Ascending aorta (tissue), 2 donors: ENCODE measurements at places on chromosomes 11 and 22.

DNA sequence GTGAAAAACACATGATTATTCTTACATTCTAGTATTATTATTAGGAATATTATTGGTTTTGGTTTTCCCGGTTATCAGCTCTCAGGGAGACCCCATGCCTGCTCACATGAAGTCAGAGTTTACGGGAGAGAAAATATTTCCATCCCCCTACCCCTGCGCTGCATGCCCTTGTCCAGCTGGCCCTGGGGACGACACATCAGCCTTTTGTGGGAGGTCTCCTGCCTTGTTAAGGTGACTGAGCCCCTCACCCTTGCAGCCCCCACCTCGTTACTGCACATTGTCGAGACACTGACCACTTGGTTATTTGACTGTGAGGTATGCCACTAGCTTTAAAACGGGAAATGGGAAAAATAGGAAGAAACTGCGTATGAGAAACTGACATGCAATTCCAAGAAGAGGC is 63.0 kb downstream of the PARVG start:
- DNase-seq, result no peak
- no peaks in the 10 kb centered on the region for H3K36me3 ChIP-seq
- H3K4me3 ChIP-seq, result no peak overlapping the region
- no peaks in the 10 kb centered on the region for H3K4me1 ChIP-seq
- H3K27ac ChIP-seq, result no peak overlapping the region

GRCh38 chr22:25627271-25627852 is 62.9 kb downstream of the GRK3 start:
- no peaks in the 10 kb centered on the region for H3K4me1 ChIP-seq
- H3K27ac ChIP-seq, result no peak overlapping the region
- H3K4me3 ChIP-seq, result no peak overlapping the region
- DNase-seq, result no peak
- no peaks in the 10 kb centered on the region for H3K27me3 ChIP-seq

DNA sequence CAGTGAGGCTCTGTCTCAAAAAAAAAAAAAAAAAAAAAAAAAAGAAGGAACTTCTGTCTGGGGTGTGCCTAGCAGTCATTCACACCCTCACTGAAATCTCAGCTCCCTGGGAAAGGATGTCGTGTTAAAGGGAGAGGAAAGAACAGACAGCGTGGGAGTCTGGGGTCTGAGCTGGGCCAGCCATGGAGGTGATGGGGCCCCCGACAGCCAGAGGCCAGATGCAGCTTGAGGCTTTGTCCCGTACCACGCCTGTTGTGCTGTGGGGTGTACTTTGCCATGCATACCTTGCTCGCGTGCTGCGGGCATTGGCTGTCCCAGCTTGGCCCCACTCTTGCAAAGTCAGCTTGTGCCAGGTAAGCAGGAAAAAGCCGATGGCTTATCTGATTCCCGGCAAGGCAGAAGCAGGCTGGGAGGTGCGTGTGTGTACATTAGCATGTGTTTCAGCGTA is 4.6 kb downstream of the SYT12 start:
- H3K27ac ChIP-seq, result no peak overlapping the region
- no peaks in the 10 kb centered on the region for H3K27me3 ChIP-seq
- H3K4me1 ChIP-seq, result peaks cover 7% of the 10 kb centered on the region
- DNase-seq, result no peak
- no peaks in the 10 kb centered on the region for H3K36me3 ChIP-seq

DNA sequence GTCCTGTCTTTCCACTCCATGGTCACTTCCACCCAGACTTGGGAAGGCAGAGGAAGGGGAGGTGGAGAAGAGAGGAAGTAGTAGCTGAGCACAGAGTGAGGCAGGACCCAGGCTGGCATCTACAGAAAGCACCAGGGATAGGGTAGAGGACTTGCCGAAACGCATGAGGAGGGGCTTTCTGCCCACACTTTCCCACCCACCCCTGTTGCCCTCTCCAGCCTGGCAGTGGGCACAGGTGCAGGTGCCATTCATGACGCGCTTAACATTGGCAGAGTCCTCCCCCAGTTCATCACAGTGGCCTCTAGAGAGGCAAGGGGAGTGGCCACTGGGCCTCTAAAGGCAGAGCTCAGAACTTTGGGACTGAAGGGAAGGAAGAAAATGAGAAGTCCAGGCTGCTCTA is 81.9 kb downstream of the FEZ1 start:
- no peaks in the 10 kb centered on the region for H3K4me1 ChIP-seq
- H3K4me3 ChIP-seq, result no peak overlapping the region
- no peak for DNase-seq
- no peaks in the 10 kb centered on the region for H3K27me3 ChIP-seq
- H3K27ac ChIP-seq, result no peak overlapping the region
- no peaks in the 10 kb centered on the region for H3K36me3 ChIP-seq

DNA sequence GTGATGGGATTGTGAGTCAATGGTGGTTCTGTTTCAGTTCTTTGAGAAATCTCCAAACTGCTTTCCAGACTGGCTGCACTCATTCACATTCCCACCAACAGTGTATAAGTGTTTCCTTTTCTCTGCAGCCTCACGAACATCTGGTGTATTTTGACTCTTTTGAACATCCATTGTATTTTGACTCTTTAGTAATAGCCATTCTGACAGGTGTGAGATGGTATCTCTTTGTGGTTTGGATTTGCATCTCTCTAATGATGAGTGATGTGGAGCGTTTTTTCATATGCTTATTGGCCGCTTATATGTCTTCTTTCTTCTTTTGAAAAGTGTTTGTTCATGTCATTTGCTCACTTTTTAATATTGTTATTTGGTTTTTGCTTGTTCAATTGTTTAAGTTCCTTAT is 19.4 kb downstream of the NELL1 start:
- no peaks in the 10 kb centered on the region for H3K36me3 ChIP-seq
- H3K4me1 ChIP-seq, result no peaks in the 10 kb centered on the region
- H3K27me3 ChIP-seq, result no peaks in the 10 kb centered on the region
- H3K27ac ChIP-seq, result no peak overlapping the region
- DNase-seq, result no peak
- no peak overlapping the region for H3K4me3 ChIP-seq

DNA sequence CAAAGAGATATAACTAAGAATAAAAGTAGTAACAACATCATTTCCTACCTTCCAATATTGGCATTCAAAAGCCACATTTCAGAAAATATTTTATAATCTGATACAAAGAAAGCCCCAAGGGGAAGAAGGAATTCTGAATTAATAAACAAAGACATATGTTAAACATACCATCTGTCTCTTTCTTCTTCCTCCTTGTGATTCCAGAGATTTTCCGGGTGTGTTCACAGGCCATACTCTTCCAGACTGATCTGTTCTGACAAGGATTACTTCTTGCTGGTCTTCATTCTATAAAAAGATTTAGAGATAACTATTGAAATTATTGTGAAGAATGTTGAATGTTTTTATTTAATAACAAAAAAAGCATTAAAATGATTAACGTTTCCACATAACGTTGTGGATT is 65.0 kb downstream of the CWF19L2 start:
- H3K4me1 ChIP-seq, result no peaks in the 10 kb centered on the region
- H3K4me3 ChIP-seq, result no peak overlapping the region
- H3K27me3 ChIP-seq, result no peaks in the 10 kb centered on the region
- H3K36me3 ChIP-seq, result peaks cover 33% of the 10 kb centered on the region
- H3K27ac ChIP-seq, result no peak overlapping the region

GRCh38 chr11:130937051-130937450 is 20.8 kb upstream of the SNX19 start:
- DNase-seq, result no peak
- no peak overlapping the region for H3K4me3 ChIP-seq

DNA sequence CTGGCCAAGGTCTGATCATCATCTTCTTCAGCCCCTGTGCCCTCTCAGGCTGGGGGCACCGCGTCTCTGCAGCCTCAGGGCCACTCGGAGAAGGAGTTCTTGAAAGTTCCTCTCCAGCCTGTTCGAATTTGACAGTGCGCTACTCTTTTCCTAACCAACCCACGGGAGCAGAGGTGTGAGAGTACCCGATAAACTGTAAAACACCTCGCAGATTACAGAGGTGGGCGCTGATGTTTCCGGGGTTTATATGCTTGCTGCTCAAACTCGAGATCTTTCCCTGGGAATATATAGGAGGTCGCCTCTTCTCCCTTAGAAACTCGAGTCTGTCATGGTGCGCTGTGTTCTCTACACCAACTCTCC is 515 bp downstream of the CTR9 start:
- no peaks in the 10 kb centered on the region for H3K27me3 ChIP-seq
- H3K36me3 ChIP-seq, result peaks cover 12% of the 10 kb centered on the region
- no peaks in the 10 kb centered on the region for H3K4me1 ChIP-seq
- no peak for DNase-seq
- peak overlapping the region; percentile 90 for H3K27ac ChIP-seq

- no peaks in the 10 kb centered on the region for H3K36me3 ChIP-seq
- H3K27ac ChIP-seq, result no peak overlapping the region
- H3K4me1 ChIP-seq, result peaks cover 6% of the 10 kb centered on the region
- H3K4me3 ChIP-seq, result no peak overlapping the region
- H3K27me3 ChIP-seq, result no peaks in the 10 kb centered on the region
Measured at GRCh38 chr11:48022445-48022844, 42.1 kb downstream of the PTPRJ start.

- H3K27ac ChIP-seq, result no peak overlapping the region
- no peak overlapping the region for H3K4me3 ChIP-seq
- no peaks in the 10 kb centered on the region for H3K4me1 ChIP-seq
- no peaks in the 10 kb centered on the region for H3K36me3 ChIP-seq
- DNase-seq, result no peak
Measured at GRCh38 chr11:124934862-124935547, 842 bp downstream of the HEPACAM start.

DNA sequence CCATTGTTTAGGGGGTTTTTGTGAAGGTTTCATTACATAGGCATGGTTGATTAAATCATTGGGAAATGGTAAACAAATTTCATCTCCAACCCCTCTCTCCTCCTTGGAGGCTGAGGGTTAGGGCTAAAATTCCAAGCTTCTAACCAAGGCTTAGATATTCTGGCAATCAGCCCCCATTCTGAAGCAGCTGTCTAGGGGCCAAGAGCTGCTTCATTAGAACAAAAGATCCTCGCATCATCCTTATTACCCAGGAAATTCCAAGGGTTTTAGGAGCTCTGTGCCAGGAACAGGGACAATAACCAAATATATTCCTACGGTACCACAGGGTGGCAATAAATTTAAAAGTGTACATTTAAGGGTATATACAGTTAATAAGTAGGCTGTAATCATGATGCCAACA is 22.5 kb upstream of the EED start:
- DNase-seq, result no peak
- H3K27me3 ChIP-seq, result no peaks in the 10 kb centered on the region
- H3K4me1 ChIP-seq, result no peaks in the 10 kb centered on the region
- no peak overlapping the region for H3K27ac ChIP-seq
- H3K36me3 ChIP-seq, result no peaks in the 10 kb centered on the region

DNA sequence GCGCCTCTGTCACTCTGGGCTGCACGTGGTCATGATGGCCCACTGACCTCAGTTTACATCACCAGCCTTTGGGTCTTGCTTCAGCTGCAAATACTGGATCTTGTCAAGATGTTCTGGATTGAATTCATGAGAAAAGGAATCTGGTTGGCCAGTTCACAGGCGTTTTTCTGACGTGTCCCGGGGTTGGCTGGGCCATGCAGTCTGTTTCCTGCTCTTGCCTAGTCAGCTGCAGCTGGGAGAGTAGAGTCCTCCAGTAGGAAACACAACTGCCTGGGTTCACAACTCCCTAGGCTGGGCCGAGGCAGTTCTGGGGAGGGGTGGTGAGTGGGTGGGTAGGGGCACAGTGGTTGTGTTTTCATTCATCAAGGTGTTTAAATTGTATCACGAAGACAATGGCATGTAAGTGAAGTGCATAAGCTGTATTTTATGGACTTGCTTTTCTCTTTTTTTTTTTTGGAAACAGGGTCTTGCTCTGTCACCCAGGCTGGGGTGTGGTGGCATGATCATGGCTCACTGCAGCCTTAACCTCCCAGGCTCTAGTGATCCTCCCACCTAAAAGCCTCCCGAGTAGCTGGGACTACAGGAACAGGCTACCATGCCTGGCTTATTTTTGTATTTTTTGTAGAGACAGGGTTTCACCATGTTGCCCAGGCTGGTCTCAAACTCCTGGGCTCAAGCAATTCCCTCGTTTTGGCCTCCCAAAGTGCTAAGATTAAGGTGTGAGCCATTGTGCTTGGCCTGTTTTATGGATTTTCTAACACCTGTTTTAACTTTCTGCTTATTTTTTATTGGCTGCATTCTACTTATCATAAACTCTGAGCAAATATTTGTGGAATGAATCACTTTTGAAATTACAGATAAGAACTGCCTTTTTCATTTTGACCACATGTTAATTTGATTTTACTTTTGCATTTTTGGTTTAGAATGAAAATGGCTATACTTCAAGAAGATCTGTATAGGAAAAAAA is 54.0 kb upstream of the PITPNB start:
- H3K4me3 ChIP-seq, result no peak overlapping the region
- no peaks in the 10 kb centered on the region for H3K4me1 ChIP-seq
- no peak for DNase-seq
- peaks cover 4% of the 10 kb centered on the region for H3K36me3 ChIP-seq
- H3K27me3 ChIP-seq, result no peaks in the 10 kb centered on the region

DNA sequence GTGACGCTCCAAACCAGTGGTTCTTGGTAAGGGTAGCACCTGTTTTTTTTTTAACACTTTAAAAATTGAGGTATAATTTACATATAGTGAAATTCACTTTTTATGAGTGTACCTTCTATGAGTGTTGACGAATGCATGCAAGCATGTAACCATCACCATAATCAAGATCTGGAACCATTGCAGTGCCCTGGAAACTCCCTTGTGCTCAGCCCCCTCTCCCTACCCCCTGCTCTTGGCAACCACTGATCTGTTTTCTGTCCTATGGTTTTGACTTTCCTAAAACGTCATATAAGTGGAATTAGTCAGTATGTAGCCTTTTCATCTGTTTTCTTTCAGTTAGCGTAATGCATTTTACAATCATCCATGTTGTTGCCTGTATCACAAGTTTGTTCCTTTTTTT is 212.2 kb downstream of the GRIK4 start:
- H3K4me1 ChIP-seq, result no peaks in the 10 kb centered on the region
- H3K4me3 ChIP-seq, result no peak overlapping the region
- H3K27me3 ChIP-seq, result no peaks in the 10 kb centered on the region

- no peaks in the 10 kb centered on the region for H3K36me3 ChIP-seq
- H3K27me3 ChIP-seq, result no peaks in the 10 kb centered on the region
- no peak overlapping the region for H3K4me3 ChIP-seq
- no peak for DNase-seq
- no peaks in the 10 kb centered on the region for H3K4me1 ChIP-seq
Measured at GRCh38 chr22:45952151-45952550, 24.8 kb downstream of the WNT7B start.

- no peak overlapping the region for H3K4me3 ChIP-seq
- no peak overlapping the region for H3K27ac ChIP-seq
- DNase-seq, result no peak
- peaks cover 49% of the 10 kb centered on the region for H3K36me3 ChIP-seq
- no peaks in the 10 kb centered on the region for H3K27me3 ChIP-seq
Measured at GRCh38 chr11:7635137-7635536, 38.2 kb downstream of the CYB5R2 start.
